NCI-H69 (cell line): ENCODE measurements at places on chromosomes 1 and 21.

- no peak for DNase-seq
Measured at GRCh38 chr1:83967336-83967735, 31.6 kb downstream of the TTLL7 start.

DNA sequence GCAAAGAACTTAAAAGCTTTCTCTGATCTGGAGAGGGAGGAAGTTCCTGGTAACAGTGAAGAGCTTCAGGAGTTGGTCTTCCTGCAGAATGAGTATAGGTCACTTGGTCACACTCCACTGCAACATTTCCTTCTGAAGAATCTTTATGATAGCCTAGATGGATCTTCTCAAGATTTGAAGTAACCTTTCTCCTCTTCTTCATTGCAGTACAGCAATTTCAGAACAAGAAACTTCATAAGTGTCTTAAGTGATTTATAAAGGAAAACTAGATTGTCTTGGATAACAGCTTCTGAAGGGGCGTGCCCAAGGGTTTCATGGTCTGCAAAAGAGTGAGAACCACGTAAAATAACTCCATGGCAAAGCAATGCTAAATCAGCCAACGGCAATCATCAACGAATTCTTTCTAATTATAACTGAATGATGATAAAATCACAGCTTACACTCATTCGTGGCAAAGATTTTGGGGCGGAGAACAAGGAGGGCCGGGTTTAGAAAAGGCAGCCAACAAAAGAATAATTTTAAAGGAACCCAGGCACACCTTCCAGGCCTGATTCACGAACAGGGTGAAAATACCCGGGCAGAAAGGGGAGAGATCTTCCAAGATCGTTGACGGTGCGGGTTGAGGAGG lies 53.9 kb upstream of the ASPM start:
- DNase-seq, result peak; percentile 77

DNA sequence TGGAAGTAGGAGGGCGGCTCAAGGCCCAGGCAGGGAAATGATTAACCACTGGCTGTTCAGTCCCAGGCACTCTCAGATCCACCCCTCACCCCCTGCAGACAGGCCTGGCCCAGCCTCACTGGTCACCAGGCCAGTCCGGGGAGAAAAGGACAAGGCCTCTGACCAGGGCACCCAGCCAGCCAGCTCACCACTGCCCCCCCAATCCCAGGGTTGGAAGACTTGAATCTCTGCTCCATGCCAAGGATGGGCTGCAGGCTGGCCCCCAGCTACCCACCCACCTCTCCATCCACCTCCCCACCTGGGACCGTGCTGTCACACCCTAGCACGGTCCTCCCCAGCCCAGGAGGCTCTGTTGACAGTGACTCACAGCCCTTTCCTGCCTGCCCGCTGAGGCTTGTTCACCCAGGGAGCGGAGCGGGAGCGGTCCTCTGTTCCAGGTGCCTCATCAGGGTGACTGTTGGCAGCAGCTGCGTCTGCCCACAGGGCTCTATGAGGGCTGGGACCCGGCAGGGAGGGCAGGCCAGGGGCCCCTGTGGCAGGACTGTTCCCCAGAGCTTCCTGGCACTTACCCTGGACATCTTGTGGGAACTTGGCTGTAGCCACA lies 2.2 kb downstream of the LAD1 start:
- peak; percentile 40 for DNase-seq

GRCh38 chr1:109881906-109882287 lies 28.8 kb upstream of the CSF1 start:
- DNase-seq, result no peak

GRCh38 chr1:230303822-230304221 lies 122.3 kb downstream of the PGBD5 start:
- DNase-seq, result no peak

GRCh38 chr1:186900539-186901237 lies 71.9 kb downstream of the PLA2G4A start:
- DNase-seq, result no peak

DNA sequence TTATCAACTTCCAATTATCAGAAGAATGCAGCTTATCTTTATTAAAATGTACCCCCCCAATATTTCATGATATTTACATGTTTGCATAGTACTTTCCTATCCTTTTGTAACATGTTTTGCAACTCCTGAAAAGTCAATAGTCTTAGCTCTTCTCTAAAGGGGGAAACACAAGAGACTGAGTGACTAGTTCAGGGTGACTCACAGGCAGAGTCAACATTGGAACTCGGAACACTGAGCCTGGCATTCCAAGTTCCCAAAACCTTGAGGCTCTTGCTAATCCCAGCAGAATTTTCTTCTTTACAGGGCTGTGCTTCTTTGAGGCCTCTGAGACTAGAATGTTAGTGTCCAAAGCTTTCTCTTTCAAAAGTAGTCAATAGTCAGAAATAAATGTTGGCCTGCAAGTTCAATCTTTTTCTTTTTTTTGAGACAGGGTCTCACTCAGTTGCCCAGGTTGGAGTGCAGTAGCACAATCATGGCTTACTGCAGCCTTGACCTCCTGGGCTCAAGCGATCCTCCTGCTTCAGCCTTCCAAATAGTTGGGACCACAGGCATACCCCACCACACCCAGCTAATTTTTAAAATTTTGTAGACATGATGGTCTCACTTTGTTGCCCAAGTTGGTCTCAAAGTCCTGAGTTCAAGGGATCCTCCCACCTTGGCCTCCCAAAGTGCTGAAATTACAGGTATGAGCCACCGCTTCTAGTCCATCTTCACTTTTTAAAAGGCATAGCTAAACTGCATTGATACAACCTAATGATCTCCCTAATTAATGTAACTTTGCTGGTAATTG lies 37.5 kb downstream of the ZNF281 start:
- no peak for DNase-seq

- DNase-seq, result peak; percentile 98
Measured at GRCh38 chr1:214234635-214235025, 46.3 kb upstream of the SMYD2 start.

DNA sequence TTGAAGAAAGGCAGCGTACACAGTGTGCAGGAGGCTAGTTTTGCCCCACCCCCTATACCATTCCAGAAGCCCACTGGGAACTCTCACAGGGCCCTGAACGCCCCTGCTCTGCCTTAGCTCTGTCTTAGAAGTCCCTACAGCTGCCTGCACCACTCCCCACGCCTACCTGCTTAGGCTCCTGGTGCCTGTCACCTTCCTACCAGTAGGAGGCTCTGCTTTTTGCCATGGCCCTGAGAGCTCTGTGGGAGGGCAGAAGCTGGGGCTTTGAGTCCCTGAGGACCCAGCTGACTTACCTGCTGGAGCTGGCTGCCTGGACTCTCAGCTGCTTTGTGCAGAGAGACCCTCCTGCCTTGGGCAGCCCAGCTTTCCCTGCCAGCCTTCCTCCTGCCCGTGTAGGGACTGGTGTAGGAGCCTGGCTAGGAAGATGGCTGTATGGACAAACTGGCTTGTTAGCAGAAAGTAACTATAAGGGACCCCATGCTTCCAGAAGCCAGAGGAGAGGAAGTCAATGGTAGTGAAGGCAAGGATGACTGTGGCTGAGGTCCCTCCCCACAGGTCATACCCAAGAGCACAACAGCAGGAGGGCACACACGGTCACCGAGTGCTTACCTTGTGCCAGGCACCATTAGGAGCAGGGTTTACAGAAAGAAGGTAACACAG lies 9.8 kb upstream of the CELSR2 start:
- peak; percentile 70 for DNase-seq

DNA sequence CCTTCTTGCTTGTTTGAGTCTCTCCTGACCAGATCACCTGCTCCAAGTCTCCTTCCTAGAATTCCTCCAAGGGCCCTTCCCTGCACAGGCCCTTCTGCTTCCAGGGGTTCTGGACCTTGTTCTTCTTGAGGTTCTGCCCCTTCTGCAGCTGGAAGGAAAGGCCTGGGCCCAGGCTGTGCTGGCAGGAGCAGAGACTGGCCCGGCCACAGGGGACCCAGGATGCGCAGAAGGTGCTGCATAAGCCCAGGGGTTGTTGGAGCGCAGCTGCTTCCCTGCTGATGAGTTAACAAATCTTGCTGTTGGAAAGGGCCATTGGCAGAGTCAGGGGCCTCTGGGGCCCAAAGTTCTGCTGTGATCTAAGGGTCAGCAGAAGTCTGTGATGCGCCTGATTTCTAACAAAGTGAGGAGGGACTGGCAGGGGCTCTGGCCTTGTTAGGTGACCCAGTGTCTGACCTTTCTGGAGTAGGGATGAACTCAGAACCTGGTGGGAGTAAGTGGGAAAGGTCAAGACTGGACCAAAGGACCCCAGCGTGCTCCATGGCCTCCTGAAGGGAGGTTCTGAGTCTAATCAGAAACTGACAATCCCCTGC lies 509.8 kb downstream of the PTPRU start:
- DNase-seq, result peak; percentile 3
